ENCODE measurements at places on chromosomes 1 and 21.

- no peak for DNase-seq
Observed at GRCh38 chr1:117577191-117577885, 28.5 kb upstream of the TENT5C start.

DNA sequence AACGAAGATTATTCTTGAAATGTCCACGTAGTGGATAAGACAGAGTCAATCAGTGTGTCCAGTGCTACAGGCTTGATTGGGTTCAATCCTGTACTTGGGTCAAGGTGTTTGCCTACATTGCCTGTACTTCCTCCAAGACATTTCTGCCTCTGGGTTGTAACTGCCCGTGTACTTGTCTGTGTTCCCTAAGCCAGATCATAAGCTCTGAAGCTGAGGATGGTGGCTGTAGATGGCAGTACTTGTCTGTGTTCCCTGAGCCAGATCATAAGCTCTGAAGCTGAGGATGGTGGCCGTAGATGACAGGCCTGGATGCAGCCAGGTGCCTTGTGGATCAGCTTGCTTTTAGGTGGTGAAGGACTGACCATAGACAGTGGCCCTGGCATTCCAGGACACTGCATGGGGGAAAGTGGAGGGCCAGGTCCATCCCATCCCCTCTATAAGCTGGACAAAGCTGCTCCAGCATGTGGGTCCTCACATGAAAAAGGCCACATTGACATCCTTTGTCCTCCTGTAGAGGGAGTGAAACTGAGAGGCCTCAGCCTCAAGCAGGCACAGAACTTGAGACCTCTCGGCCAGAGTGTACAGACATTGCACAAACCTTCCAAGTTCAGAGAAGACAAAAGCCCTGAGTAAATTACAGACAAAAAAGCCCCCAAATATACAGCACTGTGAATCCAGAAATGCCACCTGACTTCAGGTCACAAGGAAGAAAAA, 2.0 kb upstream of the SRM start:
- DNase-seq = no peak

GRCh38 chr1:150791585-150791984, 16.5 kb downstream of the CTSK start:
- DNase-seq = no peak

DNA sequence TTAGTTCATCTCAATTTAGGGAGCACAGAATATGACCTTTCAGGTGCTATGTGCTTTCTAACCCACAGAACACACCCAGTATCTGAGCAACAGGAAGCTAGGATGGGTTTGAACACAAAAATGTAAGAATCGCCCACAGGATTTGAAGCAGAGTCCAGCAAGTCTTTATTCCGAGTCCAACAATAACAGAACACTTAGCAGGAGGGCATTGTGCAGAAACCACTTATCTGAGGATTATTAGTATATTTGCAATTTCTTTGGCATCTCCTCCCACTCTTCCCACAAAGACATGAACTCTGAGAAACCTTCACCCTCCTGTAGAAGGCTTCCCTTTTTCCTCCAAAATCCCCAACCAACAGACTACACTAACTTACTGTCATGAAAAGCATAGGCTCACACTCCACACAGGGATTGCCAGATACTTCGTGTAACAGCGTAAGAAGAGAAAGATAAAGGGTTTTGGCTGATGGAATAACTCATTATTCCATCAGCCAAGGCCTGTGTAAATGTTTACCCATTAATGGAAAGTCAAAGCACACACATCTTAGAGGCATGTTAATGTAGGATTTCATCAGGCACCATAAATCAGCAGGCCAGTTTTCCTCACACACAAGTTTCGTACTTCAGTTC, 16.1 kb downstream of the SIPA1L2 start:
- DNase-seq = no peak

- DNase-seq = peak; percentile 95
Observed at GRCh38 chr1:23484253-23485001, 448 bp upstream of the ASAP3 start.

DNA sequence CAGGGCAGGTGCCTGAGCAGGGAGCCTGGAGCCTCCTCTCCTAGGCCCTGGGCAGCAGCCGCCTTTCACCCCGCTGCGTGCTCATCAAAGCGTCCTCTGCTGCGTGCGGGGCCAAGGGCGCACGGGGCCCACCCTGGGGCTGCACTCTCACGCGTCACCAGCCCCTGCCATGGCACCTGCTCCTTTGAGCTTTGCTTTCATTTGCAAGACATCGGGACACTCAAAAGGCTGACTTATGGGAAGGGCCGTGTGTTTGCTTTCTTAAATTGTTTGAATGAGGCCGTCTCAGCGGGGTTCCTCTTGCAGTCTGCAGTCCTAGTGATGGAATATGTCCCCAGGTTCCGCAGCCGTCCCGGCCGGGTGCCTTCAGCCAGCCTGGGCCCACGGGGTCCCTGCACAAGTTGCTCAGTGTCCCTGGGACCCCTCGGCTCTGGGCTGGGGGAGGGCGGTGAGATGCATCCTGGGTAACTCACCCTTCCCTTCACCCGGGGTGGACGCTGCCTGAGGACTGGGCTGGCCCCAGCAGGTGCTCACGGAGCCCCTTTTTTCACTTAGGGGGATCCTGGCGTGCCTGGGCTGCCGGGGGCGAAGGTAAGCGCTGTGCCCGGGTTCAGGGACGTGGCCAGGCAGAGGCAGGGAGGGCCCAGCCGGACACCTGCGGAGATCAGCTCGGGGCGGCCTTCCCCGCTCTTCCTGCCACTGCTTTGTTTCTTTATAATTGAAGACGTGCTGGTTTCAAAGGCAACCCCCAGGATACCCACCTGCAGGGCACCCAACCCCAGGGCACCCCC, 53.1 kb downstream of the SLC19A1 start:
- no peak for DNase-seq

DNA sequence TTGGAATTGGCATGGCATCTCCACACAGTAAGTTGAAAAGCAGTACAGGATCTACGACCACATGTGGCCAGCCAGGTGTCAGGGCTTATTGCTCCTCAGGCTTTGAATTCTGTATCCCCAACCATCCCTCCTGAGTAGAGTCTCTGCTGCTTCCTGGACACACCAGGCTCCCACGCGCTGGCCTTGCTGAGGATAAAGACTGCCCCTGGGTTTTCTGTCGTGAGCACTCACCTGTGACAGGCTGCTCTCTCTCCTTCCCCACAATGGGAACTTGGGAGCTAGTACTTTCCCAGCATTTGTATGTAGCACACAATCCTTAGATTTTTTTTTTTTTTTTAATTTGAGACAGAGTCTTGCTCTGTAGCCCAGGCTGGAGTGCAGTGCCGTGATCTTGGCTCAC, 33.6 kb downstream of the PBX1 start:
- DNase-seq = no peak

DNA sequence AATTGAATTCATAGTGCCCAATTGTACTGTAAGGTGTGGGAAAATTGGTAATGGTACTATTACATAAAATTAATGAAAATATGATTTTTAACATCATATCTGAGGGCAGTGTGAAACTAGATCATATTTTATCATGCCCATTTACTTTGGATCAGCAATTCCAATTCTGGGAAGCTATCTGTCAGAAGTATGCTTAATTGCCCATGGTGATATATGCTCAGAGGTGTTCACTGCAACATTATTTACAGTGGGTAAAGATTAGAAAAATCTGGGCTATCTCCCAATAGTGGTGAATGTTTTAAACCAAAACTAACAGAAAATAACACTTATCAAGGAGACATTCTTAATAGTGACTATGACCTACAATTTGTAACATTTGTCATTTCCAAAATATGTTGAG, 1260.0 kb downstream of the BRINP3 start:
- DNase-seq = no peak

DNA sequence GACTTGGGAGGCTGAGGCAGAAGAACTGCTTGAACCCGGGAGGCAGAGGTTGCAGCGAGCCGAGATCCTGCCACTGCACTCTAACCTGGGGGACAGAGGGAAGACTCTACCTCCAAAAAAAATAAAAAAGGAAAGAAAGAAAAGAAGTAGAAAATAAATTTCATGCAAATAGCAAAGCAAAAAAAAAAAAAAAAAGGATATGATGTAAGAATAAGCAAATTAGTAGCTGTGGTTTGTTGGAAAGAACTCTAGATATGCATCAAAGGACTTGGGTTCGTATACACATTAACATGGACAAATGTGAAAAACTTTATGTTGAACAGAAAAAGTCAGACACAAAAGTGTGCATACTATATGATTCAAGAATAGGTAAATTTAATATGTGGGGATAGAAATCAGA, 11.9 kb downstream of the WASF2 start:
- DNase-seq = peak; percentile 37

DNA sequence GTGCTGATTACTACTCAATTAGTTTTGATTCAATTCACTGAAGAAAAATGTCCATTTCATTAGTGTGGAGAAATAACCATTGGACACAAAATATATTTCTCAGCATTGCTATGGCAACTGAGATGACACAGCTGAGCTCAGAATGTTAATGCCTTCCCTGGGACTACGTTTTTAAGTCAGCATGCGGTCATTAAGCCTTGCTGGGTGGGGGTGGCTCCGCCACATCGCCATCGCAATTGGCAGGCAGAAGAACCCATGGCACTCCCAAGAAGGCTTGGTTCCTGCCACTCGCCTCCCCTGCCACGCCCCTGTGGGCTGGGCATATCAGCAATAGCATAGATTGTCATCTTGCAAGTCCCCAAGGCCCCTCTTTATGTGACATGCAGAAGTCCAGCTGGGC, 256.7 kb upstream of the CAMK1G start:
- no peak for DNase-seq

DNA sequence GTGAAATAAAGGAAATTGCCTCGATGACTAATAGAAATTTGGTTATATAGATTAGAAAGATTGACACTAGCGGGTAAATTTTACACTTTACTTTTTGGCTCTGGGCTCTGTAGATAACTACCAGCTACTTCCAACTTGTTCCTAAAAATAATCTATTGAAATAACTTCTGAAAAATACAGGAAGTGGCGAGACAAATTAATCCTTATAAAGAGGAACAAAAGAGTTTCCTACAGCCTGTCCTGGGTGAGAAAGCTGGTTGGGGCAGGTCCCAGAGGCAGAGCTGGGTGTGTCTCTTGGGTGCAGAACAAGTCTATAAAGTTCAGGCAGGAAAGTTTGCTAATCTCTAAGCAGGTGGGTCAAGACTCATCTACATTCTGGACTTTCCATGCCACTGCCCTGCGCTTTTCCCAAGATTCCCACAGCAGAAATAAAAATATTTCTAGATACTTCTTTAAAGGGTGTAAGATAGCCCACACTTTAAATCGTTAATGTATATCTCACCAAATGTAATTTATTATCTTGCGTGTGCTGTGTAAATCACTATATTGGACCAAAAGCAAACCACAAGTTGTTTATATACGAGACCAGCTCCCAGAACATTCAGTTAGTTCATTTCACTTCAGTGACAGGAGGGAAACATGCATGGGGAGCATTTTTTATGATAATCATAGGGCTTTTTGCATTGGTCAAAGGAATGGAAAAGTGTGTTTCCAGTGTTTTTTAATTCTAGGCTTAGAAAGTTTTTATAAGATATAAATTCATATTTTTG, 70.1 kb upstream of the NRIP1 start:
- no peak for DNase-seq

- DNase-seq = no peak
Observed at GRCh38 chr1:176791906-176792305, 328.9 kb downstream of the PAPPA2 start.

DNA sequence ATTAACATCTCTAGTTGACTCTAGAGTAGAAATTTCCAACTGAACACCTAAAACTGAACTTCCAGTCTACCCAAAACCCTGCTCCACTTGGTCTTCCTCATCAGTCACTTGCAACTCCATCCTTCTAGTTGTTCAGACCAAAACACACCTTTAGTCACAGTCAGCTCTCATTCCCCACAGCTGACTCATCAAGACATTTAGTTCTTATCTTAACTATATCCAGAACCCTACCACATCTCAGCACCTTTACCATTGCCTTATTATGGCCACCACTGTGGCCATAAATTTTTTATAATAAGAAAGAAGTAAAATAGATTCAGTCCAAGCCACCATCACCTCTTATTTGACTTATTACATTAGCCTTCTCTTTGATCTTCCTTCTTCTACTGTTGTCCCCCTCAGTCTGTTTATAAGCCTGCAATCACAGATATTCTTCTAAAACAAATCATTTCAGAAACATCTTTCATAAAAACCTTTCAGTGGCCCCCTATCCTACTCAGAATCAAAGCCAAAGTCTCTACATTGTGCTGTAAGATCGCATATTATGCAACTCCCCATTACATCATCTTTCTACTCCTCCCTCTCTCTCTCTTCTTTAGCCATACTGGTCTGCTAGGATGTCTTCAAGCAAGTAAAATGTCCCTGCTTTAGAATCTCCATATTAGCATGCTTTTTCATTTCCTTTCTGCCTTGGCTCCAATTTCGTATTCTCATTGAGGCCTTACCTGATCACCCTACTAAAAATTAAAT, 275.9 kb downstream of the LRRC40 start:
- no peak for DNase-seq

- DNase-seq = no peak
Observed at GRCh38 chr1:71621785-71622184, 541.0 kb upstream of the ZRANB2 start.

DNA sequence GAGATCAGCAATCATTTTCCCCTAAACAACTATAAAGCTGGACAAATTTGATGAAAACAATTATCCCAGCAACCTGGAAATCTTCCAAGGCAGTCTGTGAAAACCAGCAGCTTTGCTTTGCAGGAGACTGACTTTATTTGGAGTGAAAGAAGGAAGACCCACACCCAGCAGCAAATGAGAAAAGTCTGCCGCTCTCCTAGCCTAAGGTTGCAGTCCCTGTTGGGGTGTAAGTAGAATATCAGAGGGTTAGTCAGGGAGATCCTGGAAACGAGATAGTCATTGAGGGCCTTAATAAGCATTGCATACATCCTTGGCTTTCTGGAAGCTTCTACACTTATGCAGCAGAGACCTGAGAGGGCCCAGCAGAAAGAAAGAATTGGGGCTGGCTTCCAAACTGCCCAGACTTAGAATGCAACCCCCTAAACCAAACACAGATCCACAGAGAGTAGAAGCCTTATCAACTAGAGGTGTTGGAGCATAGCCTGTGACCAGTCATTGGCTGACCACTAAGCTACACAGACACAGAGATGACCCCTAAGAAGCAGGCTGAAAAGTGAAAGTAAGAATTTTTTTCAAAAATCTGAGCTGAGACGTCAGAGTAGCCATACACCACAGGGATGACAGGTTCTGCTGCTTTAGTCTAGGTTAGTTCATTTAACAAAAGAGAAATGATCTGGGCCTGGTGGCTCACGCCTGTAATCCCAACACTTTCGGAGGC, 98.3 kb downstream of the LYPLAL1 start:
- DNase-seq = no peak

GRCh38 chr21:38267991-38268863, 11.4 kb downstream of the KCNJ15 start:
- DNase-seq = no peak

- DNase-seq = no peak
Observed at GRCh38 chr1:210049616-210050015, 111.6 kb downstream of the SYT14 start.

GRCh38 chr21:34154878-34155277, 81.5 kb downstream of the MRPS6 start:
- DNase-seq = no peak

- DNase-seq = no peak
Observed at GRCh38 chr1:20142001-20142710, 3.0 kb downstream of the PLA2G2F start.

DNA sequence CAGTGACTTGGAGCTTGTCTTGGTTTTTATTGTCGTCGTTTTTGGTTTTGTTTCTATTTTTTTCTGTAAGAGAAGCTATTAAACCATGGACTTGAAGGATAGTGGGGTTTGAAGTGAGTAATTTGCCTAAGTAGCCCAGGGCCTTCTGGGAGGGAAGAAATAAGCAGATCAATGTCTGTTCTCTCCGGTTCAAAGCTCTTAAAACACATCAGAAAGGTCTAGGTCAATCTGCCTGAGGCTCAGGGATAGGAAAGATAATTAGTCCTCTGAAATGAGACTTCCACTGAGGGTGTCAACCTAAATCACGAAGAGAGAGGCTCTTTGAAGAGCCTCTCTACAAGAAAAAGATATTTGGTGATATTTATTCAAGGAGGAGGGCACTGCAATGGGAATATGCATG, 178.0 kb downstream of the MATN1 start:
- DNase-seq = no peak

Measured in germinal center (tissue), 1 donor.